T-helper 17 cell (primary cell): ENCODE measurements at places on chromosomes 2 and 18. TPM values are rescaled to one million over a fixed set of nuclear protein-coding genes. Genes with fewer than 3 reads are reported as not detected.

DNA sequence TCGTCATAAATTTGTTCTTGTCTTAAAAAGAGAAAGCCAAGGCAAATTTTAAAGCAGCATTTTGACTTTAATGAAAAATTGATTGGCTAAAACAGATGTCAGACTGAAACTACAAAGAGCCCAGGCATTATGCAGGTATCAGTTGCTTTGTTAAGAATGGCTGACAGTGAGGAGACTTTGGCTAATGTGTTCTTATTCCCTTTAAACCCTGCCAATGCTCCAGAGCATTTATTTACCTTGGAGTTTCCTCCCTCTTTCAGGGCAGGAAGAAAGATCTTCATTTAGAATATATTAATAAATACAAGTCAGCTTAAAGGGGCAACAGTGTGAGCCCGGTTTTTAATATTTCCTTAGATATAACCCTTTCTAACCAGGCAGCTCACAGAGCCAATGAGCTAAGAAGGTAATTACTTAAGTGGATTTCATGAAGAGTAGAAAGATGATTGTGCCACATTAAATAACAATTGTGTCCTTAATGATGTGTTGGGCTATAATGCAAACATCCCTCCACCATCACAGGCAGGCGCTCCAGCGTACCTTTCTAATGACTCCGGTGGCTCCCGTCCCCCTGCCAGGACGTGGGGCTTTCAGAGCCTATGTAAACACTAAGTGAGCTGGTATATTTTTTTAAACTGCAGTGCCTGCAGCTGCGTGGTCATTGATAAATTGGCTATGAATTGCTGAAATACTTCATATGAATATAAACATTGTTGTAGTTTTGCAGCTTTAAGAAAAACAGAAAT is 349.4 kb upstream of the POU3F3 start:
- DNase-seq: no peak

DNA sequence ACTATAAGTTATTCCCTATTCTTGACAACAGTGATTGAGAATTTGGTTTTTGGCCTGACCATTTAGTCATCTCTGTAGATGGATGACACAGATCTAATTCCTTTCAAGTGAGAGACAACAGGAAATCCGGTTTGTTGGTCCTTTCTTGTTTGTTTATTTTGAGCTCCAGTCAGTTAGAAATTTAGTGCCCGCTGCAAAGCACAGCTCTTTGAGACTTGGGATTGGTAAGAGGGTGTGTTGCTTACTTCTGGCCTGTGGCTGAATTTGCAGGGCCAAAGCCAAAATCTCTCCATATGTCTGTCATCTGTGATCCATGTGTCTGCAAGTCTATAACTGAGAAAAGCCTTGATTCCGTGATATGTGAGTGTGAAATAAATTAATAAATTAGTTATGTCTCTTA is 74.3 kb downstream of the BIN1 start:
- DNase-seq: no peak

Gene WNT10A
- total RNA-seq: 14.4 TPM

Gene DGUOK
- total RNA-seq: 39.7 TPM

Gene HOXD1
- not detected for total RNA-seq

DNA sequence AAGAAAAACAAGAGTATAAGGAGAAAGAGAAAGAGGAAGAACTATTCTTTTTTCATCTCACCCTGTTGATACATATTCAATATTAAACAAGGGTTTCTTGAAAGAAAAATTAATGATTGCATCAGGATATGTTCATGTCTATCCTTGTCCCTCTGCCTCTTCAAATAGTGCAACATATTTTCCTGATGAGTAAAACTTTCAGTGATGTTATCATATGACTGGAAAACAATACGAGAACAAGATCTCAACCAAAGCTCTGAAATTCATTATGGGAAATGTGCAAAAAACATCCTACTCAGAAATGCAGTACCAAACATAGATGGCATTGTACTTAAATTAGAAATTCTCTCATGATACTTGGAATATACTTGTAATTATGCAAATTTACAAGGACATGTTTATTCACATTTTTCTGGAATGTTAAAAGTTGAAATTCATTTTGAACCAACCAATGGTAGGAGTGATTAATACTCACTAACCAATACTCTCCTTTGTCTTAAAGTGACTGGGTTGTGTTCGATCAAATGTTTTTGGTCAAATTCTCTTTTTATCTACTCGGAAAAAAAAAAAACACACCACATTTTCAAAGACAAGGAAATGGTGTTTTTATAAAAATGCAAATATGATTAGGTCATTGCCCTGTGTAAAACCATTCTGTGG is 148.9 kb upstream of the GULP1 start:
- no peak for DNase-seq

Gene SAG
- 0.10 TPM for total RNA-seq

- DNase-seq: no peak
Observed at GRCh38 chr2:65045651-65046050, 10.6 kb upstream of the CEP68 start.

Gene OTOS
- not detected for total RNA-seq

Gene POTEI
- total RNA-seq: not detected

- DNase-seq: no peak
Observed at GRCh38 chr2:182652326-182652725, 63.7 kb upstream of the DNAJC10 start.

Gene ZNF804A
- not detected for total RNA-seq

Gene C2orf15
- total RNA-seq: 2.4 TPM

- no peak for DNase-seq
Observed at GRCh38 chr18:79553696-79554095, 125.9 kb upstream of the CTDP1 start.

DNA sequence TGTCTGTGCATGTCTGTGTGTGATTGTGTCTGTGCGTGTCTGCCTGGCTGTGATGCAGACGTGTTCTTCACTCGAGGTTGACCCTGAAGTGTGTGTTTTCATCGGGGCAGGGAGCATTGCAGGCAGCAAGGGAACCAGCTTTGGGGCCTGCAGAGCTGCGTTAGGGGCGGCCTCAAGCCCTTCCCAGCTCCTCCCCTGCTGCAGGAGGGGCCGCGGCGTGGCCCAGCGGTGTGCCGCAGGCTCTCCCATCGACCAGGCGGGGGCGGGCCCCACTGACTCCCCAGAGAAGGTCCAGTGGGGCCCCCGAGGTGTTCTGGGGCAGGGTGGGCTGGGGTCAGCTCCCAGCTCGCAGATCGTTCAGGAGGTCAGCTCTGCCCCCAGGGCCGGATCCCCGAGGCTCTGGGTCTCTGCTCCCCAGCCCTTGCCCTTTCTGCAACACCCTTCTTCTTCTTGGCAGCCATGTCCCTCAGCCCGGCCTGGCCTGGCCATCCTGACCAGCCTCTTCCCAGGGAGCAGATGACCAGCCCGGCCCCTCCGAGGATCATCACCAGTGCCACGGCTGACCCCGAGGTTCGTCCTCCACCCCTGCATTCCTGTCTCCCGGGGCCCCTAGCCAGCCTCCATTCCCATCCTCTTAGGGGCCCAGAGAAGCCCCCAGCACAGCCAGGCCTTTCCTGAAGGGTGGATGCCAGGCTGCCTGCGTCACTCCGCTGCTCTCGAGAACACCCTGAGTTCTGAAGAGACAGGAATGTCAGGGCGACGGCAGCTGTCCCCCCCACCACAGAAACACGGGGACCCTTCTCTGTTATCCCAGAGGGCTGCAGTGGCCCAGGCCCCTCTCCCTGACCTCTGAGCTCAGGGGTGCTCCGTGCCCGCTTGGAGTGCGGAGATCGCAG is 11.1 kb upstream of the KLHL30 start:
- no peak for DNase-seq

GRCh38 chr2:117855886-117856285 is 41.4 kb downstream of the DDX18 start:
- no peak for DNase-seq

- no peak for DNase-seq
Observed at GRCh38 chr2:197908990-197909776, 104.8 kb downstream of the PLCL1 start.

Gene ALPP
- total RNA-seq: 0.29 TPM

Gene DSG1
- not detected for total RNA-seq

Gene CCDC141
- 18.2 TPM for total RNA-seq

GRCh38 chr2:240400371-240401161 is 34.9 kb upstream of the GPC1 start:
- no peak for DNase-seq

DNA sequence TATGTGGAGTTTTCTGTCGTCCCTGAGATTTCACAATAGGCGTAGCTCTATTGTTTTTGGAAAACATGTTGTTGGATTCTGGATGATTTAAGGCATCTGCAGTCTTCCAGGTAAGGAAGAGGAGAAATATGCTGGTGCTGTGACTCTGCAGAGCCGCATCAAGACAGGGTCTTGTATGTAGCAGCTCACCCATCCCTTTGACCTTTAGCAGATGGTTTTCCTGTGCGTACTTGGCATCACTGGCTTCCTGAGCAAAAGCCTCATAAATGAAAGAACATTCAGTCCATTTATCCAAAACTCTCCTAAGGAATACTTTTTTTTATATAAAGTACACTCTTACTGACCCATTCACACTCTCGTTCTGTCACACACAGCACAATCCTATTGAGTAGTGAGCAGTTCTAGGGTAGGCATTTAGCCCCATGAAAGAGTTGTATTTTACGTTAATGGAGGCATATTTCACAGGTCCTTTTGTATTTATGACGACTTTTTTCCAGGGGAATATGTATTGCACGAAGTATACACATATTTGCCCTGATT is 443.9 kb downstream of the STK39 start:
- no peak for DNase-seq

DNA sequence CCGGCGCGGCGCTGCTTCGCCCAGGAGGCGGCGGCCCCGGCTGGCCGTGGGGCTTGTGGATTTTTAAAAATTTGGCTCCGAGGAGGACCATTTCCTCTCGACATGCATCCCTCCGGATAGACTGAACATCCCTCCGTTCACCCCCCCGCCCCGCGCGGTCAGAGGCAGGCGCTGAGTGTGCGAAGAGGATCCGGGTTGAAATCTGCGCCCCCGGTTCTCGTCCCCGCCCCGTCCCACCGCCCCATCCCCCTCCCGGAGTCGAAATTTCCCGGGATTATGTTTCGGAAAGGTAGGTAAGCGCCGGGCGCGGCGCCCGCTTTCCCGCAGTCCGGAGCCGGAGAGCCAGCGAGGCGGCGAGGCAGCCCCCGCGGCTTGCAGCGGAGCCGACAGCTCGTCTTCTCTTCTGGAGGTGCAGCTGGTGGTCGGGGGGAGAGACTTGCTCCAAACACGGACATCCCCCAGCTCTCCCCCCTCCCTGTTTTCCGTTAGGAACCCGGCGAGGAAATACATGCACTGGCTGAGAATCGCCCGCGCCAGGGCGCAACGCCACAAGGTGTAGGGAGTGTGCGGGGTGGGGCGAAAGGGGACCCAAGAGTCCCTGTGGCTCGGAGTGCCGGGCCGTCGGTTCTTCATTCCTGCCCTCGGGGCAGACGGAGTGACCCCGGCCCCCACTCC is at the start of gene PRKCE:
TSS of gene PRKCE (plus strand) at position 261 of the 675 bp plus-strand sequence.
- peak; percentile 16 for DNase-seq

DNA sequence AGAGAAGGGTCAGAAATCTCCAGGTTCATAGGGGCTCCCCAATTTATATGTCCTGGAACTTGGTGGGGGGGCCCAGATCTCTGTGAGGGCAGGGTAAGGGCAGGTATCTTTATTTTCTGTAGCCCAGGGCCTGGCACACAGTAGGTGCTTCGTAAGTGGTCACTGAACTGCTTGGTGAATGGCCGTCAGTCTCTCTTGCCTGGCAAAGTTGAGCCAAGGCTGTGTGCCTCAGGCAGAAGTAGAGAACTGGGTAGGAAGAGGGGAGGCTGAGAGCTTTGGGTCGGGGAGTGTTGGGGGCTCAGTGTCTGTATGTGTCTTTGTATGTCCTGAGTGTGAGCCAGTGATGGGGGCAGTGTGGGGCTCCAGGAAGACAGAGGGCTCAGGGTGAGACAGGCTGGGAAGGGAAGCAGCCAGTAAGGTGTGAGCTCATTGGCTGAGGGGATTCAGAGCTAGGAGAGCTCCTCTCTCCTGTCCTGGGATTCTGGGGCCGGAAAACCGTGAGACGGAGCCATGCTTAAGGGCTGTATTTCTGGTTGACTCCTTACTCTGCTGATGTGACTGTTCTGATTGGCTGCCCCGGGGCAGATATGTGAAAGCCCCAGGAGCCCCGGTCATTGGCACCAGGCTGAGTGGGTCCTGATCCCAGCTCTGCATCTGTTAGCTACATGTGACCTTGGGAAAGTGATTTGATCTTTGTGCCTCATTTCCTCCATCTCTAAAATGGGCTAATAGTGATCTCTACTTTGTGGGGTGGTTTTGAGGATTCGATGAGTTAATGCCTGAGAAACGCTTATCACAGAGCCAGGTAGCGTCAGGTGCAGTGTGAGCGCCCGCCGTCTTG is 30.3 kb downstream of the STEAP3 start:
- no peak for DNase-seq

GRCh38 chr2:189268763-189269162 is 89.2 kb upstream of the COL5A2 start:
- no peak for DNase-seq

Gene MAPRE3
- 5.0 TPM for total RNA-seq

Gene NTSR2
- total RNA-seq: not detected
